ENCODE measurements at places on chromosomes 3 and 15.

GRCh38 chr3:15271785-15272381, 60.5 kb downstream of the SH3BP5 start:
- DNase-seq, result peak; percentile 73

- DNase-seq, result no peak
Observed at GRCh38 chr3:69817988-69818387, 78.7 kb downstream of the MITF start.

GRCh38 chr3:56682462-56683121, 473 bp downstream of the TASOR start:
- DNase-seq, result peak; percentile 57

GRCh38 chr3:43606284-43606683, 15.5 kb downstream of the ANO10 start:
- no peak for DNase-seq

GRCh38 chr15:56866803-56867202, 51.6 kb upstream of the TCF12 start:
- no peak for DNase-seq

DNA sequence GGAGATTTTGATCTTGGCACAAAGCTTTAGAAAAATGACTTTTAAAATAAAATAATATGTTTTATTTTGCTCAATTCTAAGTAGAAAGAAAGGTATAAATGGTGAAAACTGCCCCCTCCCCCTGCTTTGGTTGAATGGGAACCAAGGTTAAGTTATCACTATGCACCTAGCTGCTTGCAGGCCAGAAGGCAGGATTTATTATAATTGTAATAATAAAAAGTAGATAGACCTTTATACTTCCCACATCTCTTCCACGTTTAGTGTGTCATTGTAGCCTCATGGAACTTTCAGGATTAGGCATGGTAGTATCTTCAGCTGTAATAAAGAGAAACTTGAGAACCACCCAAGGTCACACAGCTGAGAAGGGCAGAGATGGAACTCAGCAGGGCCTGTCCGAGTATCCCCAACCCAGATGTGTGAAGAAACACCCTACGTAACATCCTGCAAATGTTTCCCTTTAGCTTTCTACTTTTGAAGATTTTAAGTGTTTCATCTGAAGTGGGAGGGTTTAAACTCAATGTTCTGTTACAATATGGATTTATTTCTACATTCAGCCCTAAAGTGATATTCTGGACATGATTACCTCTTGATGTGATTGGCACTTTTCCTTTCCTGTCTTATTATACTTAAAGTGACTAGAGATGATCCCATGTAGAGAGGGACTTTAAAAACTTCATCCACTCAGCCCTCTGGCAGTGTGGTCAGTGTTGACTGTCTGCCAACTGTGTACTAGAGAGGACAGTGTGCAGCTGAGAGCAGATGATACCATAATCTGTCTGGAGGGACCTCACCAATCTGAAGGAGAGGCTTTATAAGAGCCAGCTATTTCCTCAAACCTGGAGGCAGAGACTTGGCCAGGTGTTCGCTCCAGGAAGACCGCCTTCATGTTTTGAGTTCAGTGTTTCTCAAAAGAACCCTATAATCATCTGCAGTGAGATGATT, 282.5 kb upstream of the TRIM42 start:
- no peak for DNase-seq

DNA sequence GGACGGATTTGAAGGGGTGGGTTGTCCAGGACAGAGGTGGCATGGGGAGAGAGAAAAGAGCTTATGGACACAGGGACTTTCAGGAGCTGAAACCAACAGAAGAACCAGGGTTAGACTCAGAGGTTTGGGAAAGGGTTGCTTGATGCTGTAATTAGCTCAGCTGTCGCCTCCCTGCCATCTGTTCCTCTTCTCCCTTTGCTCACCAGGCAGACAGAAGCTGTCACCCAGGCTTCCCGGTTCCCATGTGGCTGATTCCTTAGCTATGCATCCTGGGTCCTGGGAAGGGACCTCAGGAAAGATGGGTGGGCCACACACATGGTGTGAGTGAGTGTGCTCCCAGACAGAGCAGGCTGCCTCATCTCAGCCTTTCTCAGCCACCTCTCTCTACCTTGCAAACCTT, 14.1 kb downstream of the PTPN23 start:
- DNase-seq, result no peak

DNA sequence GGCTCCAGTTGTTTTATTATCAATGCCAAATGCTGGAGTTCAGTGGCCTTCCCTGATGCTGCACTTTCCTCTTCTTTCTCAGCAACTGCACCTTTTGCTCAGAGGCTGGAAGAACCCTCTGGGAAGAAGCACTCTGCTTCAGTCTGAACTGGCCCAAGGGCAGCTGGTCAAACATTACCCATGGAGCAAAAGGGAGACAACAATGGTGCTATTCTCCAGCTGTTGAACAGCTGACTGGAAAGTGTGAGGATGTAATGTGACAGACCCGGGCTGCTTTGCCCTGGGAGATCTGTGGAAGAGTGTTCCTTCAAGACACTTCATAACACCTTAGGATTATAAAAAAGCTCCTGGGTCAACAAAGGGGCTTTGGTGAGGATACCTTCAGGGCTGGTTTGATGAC, 84.9 kb downstream of the EPHB1 start:
- no peak for DNase-seq

DNA sequence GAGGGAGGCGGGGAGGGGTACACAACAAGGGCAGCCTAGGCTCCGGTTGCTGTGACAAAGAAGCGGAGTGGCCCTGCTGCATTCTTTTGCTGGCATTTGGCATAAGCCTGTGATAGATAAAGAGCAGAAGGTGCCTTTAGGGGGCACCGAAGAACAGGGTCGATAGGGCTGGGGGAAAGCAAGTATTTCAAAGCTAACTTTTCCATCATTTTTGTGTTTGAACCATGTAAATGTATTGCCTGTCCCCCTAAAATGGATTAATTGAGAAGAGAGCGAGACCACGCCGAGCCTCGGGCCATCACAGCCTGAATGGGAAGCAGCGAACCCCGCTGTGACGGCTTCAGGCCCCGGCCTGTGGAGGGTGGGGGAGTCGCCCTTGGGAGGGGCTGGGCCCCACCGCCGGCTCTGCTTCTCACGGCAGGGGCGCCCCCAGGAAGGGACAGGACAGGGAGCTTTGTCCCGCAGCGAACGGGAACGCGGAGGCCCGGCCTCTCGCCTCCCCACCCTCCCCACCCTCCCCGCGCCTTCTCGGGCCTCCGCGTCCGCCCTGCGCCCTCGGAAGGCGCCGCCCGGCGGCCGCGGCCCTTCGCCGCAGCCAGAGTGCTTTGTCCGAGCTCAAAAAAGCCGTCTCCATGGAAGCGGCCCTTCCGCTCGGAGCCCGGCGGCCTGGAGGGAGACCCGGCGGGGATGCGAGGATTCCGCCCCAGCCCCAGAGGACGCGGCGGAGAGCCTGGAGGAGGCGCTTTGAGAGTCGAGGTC, 32.4 kb upstream of the ALDH1L1 start:
- DNase-seq, result no peak

DNA sequence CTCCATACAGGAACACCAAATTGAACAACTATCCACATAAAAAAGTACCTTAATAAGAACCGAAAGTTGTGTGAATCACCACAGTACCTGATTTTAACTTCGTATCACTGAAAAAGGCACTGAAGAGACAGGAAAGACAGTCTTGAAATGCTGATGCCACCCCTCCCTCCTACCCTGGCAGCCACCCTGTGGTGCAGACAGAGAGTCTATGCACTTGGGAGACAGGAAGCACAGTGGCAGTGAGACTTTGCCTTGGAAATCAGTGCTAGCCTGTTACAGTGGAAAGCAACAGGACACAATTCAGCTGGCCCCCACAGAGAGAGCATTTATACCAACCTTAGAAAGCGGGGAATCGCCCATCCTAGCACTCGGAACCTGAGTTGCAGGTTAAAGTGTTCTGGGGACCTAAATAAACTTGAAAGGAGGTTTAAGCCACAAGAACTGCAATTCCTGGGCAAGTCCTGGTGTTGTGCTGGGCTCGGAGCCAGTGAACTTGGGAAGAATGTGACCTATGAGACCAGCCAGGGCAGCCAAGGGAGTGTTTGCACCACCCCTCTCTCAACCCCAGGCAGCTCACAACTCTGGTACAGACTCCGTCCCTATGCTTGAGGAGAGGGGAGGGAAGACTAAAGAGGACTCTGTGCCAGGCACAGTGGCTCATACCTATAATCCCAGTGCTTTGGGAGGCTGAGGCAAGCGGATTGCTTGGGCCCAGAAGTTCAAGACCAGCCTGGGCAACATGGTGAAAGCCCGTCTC, 240.1 kb downstream of the ISL2 start:
- no peak for DNase-seq

- DNase-seq, result no peak
Observed at GRCh38 chr15:77028451-77029165, 33.7 kb downstream of the PSTPIP1 start.

DNA sequence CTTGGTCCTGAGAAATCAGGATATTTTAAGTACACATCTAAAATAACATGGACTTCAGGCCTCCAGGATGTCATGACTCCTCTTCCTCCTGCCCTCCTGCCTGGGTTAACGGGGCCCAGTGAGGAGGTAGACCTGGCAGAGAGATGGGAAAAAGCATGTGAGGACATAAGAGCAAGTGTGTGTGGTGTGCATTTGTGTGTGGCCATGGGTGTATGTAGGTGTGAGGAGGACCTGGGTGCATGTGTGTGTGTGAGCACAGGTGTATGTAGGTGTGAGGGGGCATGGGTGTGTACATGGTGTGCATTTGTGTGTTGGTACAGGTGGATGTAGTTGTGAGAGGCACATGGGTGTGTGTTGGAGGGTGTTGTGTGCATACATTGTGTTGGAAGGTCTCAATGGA, 105.4 kb downstream of the EPHB1 start:
- no peak for DNase-seq

DNA sequence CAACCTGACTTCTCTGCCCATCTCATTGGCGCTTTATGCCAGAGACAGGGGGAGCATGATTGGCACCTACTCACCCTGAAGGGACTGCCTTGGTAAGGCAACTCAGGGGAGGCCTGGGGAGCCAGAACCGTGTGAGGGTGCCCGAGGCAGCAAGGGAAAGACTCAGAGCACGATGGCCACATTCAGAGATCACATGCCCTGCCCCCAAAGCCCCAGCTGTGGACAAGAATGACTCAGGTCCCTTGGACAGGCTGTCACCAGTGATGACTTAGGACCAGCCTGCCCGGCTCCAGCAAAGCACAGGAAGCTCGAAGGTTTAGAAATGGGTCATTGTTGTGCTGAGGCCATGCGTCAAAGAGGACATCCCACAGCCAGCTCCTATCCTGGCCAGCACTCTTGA, 49.1 kb upstream of the LIMD1 start:
- no peak for DNase-seq

DNA sequence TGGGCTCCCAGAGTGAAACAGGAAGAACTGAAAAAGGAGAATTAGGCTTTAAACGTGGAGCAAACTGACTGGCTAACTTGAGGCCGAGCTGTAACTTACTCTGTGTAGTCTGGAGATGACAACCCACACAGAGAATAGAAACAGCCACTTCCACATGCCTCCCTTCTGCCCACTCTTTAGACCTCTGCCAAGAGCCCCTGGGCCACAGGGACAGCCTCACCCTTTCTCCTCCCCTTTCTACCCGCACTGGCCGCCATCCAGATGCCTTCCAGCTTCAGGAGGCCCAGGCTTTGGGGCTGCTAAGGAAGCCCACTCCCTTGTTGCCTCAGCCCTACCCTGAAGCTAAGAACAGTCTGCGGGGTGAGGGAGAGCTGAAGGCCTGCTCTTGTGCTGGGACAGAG, 6.8 kb downstream of the ARHGAP31 start:
- DNase-seq, result no peak

- DNase-seq, result no peak
Observed at GRCh38 chr15:99514306-99514705, 51.5 kb upstream of the MEF2A start.

GRCh38 chr15:89760303-89761008, 9.4 kb upstream of the MESP1 start:
- peak; percentile 56 for DNase-seq

- no peak for DNase-seq
Observed at GRCh38 chr3:159416856-159417255, 571.8 kb upstream of the IL12A start.

DNA sequence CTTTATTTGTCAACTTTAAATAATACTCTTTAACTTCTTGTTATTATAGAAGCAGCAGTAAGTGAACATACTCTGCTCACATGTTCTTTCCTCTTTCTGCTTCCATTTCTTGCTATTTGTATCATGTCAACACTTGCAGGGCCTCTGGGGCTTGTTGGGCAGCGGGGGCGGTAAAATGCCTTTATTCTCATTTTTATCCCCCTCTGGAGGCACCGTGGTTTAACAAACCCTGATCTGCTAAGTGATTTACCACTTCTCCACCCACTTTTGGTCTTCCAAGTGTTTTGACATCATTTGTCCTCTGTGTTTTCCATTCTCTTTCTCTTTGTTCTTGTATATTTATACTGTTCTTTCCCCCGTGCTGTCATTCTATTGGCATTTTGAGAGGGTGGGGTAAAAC, 33.9 kb downstream of the SCN10A start:
- no peak for DNase-seq

- no peak for DNase-seq
Observed at GRCh38 chr3:107975529-107976201, 115.2 kb downstream of the CD47 start.

DNA sequence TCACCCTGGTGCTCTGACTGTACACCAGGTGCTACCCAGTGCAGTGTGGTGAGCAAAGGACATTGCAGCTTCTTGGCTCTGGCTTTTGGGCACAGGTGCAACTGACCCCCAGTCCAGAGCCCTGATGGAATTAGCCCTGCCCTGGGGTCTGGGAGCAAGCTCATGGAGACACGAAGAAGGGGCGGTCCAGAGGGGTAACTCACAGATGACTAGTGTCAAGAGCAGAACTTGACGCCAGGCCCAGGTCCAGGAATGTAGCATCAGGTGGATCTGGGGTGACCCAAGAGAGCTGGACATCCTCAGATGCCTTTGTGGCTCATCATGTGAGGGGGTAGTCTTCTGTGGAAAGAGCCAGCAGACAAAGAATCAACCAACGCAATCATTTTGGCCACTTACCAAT, 88.9 kb downstream of the ASB7 start:
- no peak for DNase-seq

- no peak for DNase-seq
Observed at GRCh38 chr3:56926243-56926946, 124.6 kb upstream of the ARHGEF3 start.

DNA sequence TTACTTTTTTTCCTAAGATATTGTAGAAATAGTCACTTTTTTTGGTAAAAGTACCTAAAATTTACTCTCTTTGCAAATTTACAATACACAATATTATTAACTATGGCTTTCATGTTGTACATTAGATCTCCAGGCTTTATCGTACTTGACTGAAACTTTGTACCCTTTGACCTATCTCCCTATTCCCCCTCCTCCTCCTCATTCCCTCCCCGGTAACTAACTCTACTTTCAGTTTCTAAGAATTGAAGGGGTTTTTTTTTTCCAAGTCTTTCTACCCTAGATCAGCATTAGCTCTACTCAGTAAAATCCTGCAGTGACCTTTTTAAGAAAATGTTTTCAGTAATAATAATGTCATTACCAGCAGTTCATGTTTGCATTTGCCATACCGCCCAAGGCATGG, 10.1 kb downstream of the HACL1 start:
- DNase-seq, result no peak

GRCh38 chr3:33155301-33155700, 41.5 kb downstream of the CRTAP start:
- DNase-seq, result no peak

All from stimulated activated CD4-positive, alpha-beta T cell treated with anti-CD3 and anti-CD28 coated beads, Interleukin-1b, Interleukin-23, amount 100 ng/mL, for 4 hours (primary cell).